H54 (cell line): ENCODE measurements at places on chromosomes 11 and 22.
A peak's percentile ranks its signal among the peaks of the same experiment; 100 is the strongest.

GRCh38 chr11:130571519-130571918, 123.1 kb downstream of the ADAMTS15 start:
- no peak for DNase-seq

DNA sequence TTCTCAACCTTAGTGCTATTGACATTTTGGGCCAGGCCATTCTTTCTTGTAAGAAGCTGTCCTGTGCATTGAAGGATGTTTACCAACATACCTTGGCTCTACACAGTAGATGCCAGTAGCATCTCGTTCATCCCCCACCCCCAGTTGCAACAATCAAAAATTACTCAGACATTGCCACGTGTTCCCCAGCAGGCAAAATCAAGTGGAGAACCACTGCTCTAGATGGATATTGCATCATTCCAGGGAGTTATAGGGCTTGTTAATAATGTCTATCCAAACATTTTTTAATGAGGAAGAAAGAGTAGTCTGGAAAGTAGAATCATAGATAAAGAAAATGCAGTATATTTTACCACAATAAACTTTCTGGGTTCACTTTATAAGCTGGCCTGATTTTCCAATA, 64.1 kb downstream of the PRMT3 start:
- DNase-seq = no peak

DNA sequence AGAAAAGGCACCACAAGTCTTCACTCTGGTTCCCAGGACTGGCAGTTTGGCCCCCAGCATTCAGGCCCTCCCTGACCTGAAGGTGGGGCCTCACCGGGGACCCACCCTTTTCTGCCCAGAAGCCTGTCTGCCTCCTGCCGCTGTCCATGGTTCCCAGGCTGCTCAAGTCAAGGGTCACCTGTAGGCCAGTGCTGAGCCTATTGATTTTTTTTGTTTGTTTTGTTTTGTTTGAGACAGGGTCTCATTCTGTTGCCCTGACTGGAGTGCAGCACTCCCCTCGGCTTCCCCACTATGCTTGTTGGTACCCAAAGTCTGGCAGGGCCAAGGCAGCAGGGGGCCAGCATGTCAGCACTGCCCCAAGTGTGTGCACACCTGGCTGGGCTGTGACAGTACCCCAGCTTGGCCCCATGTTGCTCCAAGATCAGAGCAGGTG, 11.0 kb upstream of the MED17 start:
- no peak for DNase-seq

GRCh38 chr11:66333220-66333877, 2.9 kb downstream of the RIN1 start:
- DNase-seq = no peak

GRCh38 chr11:59206635-59207034, 6.1 kb downstream of the MPEG1 start:
- DNase-seq = peak; percentile 18

GRCh38 chr22:44594951-44595350, 96.9 kb upstream of the RTL6 start:
- no peak for DNase-seq

DNA sequence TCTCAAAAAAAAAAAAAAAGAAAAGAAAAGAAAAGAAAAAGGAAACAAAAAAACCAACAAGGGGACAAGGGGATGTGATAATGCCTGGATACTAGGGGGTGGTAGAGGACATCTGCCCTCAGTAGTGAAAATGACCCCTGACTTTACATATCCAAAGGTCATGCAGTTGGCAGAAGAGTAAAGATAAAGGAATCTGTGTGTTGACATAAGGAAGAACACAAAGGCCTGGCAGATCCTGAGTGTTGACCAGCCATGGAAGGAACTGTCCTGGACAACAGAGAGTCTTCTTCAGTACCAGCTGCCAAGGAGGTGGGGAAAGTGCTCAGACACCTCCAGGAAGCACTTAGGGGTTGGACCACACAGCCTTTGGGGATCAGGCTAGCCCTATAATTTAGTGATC, 12.6 kb downstream of the SLC43A1 start:
- DNase-seq = no peak

DNA sequence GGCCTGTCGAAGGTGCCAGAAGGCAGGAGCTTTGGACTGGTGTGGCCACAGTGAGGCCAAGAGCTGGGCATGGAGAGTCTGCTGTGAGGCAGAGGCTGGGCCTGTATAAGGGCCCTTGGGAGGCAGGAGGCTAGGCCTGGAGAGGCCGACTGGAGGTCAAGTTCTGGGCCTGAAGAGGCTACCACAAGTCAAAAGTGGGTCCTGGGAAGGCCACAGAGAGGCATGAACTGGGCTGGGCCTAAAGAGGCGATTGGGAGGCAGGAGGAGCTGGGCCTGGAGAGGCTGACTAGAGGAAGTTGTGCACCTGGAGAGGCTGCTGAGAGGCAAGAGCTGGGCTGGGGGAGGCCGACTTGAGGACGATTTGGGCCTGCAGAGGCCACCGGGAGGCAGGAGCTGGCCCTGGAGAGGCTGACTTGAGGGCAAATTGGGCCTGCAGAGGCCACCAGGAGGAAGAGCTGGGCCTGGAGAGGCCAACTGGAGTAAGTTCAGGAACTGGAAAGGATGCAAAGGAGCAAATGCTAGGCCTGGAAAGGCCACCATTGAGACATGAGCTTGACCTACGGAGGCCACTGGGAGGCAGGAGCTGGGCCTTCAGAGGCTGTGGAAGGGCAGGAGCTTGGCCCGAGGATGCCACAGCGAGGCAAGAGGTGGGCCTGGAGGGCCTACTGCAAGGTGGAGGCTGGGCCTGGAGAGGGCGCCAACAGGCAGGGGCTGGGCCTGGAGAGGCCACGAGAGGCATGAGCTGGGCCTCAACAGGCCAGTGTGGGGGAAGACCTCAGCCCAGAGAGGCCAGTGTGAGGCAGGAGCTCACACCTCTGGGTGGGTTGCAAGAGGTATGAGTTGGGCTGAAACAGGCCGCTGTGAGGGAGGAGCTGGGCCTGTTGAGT, 39.8 kb downstream of the OR4C45 start:
- no peak for DNase-seq
